ENCODE measurements at places on chromosomes 16 and 17. TPM values are rescaled to one million over a fixed set of nuclear protein-coding genes. Genes with fewer than 3 reads are reported as not detected.

- no peak for DNase-seq
These were observed 34.8 kb downstream of the IST1 start for GRCh38 chr16:71930013-71930563.

GRCh38 chr16:21946889-21947635 is 6.1 kb upstream of the UQCRC2 start:
- DNase-seq, result no peak

DNA sequence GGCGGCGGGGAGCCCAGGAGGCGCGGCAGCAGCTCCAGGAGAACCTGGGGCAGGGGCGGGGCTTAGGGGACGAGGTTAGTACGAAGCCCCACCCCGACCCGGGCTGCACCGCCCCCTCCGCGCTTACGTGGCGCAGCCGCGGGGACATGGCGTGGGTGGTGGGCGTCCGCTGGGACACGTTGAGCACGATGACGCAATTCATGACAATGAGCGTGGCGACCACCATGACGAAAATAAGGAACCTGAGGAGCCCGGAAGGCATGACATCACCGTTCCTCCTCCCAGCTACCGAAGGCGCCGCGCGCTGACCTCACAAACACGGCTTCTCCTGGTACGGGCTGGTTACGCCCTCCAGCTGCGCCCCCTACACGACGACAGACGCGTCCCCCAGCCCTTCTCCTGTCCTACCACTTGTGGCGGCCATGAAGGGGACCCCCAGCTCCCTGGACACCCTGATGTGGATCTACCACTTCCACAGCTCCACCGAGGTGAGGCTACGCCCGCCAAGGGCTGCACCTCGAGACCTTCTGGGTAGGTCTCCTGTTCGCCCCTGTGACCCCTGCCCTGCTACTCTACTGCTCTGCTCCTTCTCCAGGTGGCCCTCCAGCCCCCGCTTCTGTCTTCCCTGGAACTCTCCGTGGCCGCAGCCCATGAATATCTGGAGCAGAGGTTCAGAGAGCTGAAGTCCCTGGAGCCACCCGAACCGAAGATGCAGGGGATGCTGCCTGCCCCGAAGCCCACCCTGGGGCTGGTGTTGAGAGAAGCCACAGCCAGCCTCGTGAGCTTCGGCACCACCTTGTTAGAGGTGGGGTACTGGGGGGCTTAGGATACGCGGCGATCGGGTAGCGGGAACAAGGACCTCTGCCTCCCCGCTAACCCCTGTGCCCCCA is at the start of gene C17orf107:
C17orf107 (plus strand) TSS at position 196 of the 890 bp plus-strand sequence; CDS start at position 423, 227 bp downstream.
- DNase-seq, result peak; percentile 94

DNA sequence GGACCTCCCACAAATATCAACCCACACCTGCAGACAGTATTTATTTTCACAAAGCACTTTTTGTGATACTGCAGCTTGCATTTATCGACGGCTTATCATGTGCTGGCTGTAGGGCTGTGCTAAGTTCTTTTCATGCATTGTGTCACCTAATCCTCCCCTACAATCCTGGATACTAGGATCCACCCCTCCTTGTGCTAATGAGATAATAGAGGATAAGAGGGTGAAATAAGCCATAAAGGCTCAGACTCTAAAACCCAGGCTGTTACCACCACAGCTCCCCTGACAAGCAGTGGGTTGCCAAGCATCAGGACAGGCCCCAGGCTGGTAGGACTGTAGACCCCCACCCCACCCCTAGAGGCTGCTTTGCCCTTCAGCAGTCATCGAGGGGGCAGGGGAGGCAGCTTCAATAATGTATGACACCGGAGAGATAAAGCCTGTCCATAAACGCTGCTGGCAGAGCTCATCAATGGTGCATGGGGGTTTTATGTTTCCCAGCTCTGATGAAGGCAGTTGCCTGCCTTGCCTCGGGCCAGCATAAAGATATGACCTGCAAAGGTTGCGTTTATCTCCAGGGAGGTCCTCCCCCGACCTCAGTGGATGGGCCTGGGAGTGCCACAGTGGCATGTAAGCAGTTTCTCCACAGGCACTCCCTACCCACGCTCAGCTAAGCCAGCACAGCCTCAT is 73.9 kb upstream of the C16orf82 start:
- DNase-seq, result peak; percentile 13

The SULT1A4 gene
- 26.1 TPM for polyA plus RNA-seq

DNA sequence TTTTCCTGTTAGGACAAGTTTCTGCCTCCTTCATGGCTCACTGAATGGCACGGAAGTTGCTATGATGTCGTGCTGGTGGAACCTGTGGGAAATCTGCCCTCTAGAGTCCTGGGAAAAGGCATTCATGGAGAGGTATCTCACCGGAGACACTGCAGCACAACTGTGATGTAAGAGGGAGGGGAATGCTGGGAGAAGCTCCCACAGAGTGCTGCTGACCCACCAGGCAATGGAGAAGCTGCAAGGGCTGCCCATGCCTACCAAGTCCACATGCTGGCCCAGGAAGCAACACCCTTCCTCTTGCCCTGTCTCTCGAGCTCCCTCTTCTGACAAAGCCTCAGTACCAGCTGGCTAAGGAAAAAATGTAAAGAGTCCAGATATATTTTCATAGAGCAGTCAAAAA is 45.2 kb upstream of the SLC5A11 start:
- DNase-seq, result no peak

DNA sequence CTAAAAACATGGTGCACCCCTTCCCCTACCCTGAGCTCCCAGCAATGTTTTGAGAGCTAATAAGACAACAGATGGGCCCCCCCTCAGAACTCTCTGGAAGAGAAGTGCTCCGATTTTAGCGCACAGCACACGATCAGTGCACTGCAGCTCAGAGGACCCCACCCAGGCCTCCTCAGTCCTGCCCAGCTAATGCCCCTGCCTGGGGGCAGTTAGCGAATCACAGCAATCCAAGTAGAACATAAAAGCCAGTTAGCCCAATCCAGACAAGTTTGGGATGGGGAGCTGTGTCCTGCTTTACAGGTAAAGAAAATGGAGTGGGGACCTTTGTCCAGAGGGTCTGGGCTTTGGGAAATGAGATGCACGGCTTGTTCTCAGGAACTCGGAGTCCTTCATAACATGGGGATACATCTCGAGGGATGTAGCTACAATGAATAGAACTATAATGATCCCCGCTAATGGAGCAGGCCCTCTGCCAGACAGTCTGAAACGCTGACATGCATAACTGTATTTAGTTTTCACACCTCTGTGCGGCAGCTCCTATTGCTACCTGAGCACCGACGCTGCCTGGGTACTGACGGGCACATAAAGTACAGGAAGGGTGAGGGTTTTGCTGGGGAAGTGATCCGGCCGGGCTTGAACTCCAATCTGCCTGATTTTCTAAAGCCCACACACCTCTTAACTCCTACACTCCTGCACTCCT is 29.7 kb upstream of the CDC42EP4 start:
- no peak for DNase-seq

DNA sequence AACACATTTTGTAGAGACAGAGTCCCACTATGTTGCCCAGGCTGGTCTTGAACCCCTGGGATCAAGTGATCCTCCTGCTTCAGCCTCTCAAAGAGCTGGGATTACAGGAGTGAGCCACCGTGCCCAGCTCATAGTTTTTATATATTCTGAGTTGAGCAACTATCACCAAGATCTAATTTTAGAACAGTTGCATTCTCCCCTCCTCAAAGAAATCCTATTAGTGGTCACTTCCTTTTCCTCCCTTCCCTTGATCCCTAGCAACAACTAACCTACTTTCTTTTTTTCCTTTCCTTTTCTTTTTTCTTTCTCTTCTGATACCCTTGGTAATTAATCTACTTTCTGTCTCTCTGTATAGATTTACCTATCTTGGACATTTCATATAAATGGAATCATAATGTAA is 61.5 kb upstream of the B4GALNT2 start:
- no peak for DNase-seq

GRCh38 chr17:31275116-31275515 is 21.9 kb downstream of the OMG start:
- DNase-seq, result no peak

DNA sequence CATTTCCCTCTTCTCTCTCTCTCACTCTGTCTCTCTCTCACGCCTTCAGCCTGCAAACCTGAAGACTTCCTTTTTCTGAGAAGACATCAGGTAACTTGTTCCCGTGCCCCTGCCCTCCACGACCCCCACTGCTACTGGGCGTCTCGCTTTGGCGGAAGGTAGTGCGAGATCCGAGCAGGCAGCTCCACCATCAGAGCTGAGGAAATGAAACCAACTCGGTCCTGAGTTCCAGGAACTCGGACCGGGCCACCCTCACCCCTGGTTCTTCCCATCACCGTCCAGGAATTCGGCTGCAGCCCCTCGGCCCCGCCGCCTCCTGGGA is 585 bp downstream of the MLKL start:
- DNase-seq, result no peak

DNA sequence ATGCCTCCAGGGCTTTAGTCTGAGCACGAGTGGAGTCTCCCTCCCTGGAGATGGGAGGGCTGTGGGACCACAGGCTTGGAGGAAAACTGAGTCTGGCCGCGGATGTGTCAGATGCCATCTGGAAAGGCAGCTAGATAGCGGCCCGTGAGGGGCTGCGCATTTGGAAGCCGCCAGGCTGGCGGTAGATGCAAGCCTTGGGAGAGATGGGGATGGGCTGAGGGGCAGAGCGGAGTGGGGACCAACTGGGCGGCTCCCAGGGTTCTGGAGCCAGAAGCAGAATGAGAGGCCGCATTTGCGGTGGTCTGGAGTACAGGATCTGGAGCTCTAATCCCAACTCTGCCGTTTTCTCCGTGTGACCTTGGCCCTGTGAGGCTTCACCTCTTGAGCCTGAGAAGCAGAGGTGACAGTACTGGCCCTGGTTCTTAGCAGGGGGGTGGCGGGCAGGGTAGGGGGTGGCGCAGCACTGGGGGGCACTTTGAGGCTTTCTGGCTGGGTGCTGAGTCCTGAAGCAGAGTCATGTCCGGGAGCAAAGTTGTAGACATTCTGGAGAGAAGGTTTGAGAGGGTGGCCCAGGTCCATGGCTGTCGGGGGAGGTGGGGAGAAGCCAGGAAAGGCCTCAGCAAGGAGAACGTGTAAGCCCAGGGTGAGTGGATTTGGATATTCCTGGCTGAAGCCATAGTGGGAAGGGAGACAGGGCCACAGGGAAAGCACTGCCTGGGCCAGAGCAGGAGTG is 6.7 kb downstream of the INO80E start:
- DNase-seq, result no peak
